Suprapubic skin (tissue), 4 donors: ENCODE measurements at places on chromosomes 12 and 14.

DNA sequence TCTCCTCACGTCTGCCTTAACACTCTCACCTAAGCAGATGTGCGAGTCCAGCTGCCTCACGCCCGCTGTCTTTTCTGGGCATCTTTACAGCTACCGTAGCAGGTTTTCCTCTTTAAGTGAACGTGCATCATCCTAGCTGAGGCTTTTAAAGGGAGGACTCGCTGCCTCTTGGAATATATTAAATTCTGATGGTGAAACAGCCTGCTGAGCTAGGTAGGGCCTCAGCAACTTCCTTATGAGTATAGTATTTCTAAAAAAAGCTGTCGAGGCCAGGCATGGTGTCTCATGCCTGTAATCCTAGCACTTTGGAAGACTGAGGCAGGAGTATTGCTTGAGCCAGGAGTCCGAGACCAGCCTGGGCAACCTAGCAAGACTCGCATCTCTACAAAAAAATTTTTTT is 32.2 kb downstream of the TESC start:
- no peaks in the 10 kb centered on the region for H3K4me1 ChIP-seq
- H3K4me3 ChIP-seq: no peak overlapping the region
- H3K36me3 ChIP-seq: no peaks in the 10 kb centered on the region
- H3K27me3 ChIP-seq: no peaks in the 10 kb centered on the region

- H3K36me3 ChIP-seq: peaks cover 33% of the 10 kb centered on the region
- no peak overlapping the region for H3K27ac ChIP-seq
- H3K4me1 ChIP-seq: peaks cover 4% of the 10 kb centered on the region
- H3K27me3 ChIP-seq: no peaks in the 10 kb centered on the region
These were observed 10.7 kb downstream of the LLPH start for GRCh38 chr12:66119870-66120241.

- no peak overlapping the region for H3K4me3 ChIP-seq
- H3K36me3 ChIP-seq: no peaks in the 10 kb centered on the region
- no peaks in the 10 kb centered on the region for H3K27me3 ChIP-seq
- peaks cover 53% of the 10 kb centered on the region for H3K4me1 ChIP-seq
- no peak for DNase-seq
These were observed 7.1 kb upstream of the KRT84 start for GRCh38 chr12:52392465-52393007.

GRCh38 chr12:75960954-75961661 is 70.5 kb downstream of the PHLDA1 start:
- no peak overlapping the region for H3K27ac ChIP-seq
- H3K4me3 ChIP-seq: no peak overlapping the region
- H3K27me3 ChIP-seq: no peaks in the 10 kb centered on the region
- DNase-seq: no peak
- H3K4me1 ChIP-seq: peaks cover 6% of the 10 kb centered on the region

DNA sequence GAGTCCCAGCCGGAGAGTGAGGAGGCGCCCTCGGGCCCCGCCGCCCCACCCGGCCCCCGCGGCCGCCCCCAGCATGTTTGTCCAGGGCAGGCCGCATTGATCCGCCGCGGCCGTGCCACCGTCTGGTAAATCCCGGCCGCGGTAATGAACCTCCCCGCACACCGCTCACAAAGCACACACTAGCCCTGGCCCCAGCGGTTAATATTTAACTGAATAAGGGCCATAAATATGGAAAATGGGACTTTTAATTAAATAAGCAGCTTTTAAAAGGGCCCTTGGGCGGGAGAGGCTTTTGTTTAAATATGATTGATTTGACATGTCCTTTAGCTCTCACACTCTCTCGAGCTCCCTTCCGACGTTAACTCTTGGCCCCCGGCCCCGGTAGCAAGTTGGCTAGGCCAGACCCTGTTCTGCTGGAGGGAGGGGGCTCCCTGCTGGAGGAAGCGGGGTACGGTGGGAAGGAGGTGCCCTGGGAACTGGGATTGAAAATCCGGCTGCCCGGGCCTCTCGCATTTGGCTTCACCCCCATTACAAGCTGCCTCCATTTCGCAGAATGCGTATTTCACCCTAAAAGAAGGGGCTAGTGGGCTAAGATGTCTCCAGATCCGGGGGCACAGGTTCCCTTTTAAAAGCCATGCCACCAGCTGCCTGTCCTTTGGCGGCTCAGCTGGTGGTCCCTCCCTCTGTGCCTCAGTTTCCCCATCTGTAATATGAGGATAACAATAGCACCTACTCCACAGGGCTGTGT is 199.8 kb downstream of the RBM19 start:
- no peaks in the 10 kb centered on the region for H3K4me1 ChIP-seq
- peaks cover 76% of the 10 kb centered on the region for H3K27me3 ChIP-seq
- H3K4me3 ChIP-seq: no peak overlapping the region
- no peaks in the 10 kb centered on the region for H3K36me3 ChIP-seq

DNA sequence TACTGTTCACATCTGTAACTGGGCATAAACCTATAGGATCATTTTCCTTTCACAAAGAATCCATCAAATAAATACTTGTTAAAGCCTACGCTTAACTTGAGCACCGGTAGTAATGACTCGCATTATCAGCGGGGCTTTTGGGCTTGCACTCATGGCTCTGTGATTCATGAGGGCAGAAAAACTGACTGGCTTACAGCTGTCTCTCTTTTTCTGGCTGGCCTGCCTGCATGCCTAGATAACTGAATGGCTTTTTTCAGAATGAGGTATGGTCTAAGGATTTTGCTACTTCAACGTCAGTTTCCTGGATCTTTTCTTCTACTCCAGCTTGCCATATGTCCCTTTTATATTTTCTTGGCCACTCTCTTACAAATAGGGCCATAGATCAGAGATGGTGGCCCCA is 531.1 kb downstream of the NRXN3 start:
- no peak overlapping the region for H3K4me3 ChIP-seq
- H3K27ac ChIP-seq: no peak overlapping the region
- no peaks in the 10 kb centered on the region for H3K36me3 ChIP-seq
- no peaks in the 10 kb centered on the region for H3K4me1 ChIP-seq
- no peak for DNase-seq
- no peaks in the 10 kb centered on the region for H3K27me3 ChIP-seq

DNA sequence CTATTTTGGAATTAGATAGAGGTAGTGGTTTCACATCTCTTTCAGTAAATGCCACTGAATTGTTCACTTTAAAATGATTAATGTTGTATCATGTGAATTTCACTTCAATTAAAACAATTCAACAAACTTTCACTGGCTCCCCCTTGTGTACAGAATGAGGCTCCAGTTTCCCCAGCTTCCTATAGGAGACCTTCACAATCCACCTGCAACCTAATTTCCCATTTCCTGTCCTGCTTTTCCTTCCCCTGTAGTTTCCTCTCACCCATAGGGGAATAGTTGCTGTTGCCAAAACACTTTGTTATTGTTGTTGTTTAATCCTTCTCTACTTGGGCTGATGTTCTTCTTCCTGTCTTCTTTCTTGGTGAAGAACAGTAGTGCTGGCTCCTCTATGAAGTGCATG is 59.8 kb downstream of the NPAS3 start:
- DNase-seq: no peak
- no peaks in the 10 kb centered on the region for H3K27me3 ChIP-seq
- H3K4me1 ChIP-seq: no peaks in the 10 kb centered on the region
- no peaks in the 10 kb centered on the region for H3K36me3 ChIP-seq

- peaks cover 38% of the 10 kb centered on the region for H3K4me1 ChIP-seq
- H3K27ac ChIP-seq: no peak overlapping the region
- H3K36me3 ChIP-seq: no peaks in the 10 kb centered on the region
- no peak for DNase-seq
- no peaks in the 10 kb centered on the region for H3K27me3 ChIP-seq
- no peak overlapping the region for H3K4me3 ChIP-seq
These were observed 34.4 kb upstream of the CIPC start for GRCh38 chr14:77063571-77064171.

GRCh38 chr14:20711685-20712084 is 23.1 kb downstream of the ANG start:
- no peak for DNase-seq
- H3K4me3 ChIP-seq: no peak overlapping the region
- no peak overlapping the region for H3K27ac ChIP-seq
- no peaks in the 10 kb centered on the region for H3K27me3 ChIP-seq
- peaks cover 10% of the 10 kb centered on the region for H3K4me1 ChIP-seq

- no peak overlapping the region for H3K27ac ChIP-seq
- no peak for DNase-seq
- H3K4me1 ChIP-seq: no peaks in the 10 kb centered on the region
- H3K27me3 ChIP-seq: no peaks in the 10 kb centered on the region
- H3K36me3 ChIP-seq: no peaks in the 10 kb centered on the region
These were observed 7.7 kb downstream of the SLC7A7 start for GRCh38 chr14:22807432-22808087.

DNA sequence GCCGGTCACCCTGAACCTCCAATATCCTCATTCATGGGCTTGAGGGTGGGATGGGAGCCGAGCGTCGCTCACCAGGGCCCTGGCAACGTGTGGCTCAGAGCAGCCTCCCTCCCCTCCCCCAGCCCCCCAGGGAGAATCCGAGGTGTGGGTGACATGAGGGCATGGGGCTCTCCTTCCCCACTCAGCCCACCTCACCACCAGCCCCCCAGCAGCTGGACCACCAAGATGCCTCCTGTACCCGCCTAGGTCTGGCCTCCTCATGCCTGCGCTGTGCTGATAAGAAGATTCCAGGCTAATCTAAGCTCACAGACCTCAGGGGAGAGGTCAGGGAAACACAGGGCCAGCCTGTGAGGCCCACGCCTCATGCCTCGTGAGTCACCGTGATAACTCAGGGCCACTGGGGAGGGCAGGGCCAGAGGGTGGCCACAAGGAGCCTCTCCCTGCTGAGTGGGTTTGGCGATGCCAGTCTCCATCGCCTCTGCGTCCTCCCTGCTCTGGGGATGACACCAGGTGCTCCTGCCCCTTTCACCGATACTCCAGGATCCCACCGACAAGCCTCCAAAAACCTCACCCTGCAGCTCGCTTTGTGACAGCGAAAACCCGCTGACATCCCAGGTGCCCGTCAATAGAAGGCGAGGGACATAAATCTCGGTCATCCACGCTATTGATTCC is 56.9 kb downstream of the TESC start:
- no peak overlapping the region for H3K4me3 ChIP-seq
- no peaks in the 10 kb centered on the region for H3K36me3 ChIP-seq
- H3K27ac ChIP-seq: no peak overlapping the region
- H3K4me1 ChIP-seq: peaks cover 5% of the 10 kb centered on the region

GRCh38 chr12:10721651-10722501 is 1.2 kb downstream of the YBX3 start:
- no peaks in the 10 kb centered on the region for H3K36me3 ChIP-seq
- DNase-seq: peak; percentile 97
- H3K27ac ChIP-seq: peak overlapping the region; percentile 100

DNA sequence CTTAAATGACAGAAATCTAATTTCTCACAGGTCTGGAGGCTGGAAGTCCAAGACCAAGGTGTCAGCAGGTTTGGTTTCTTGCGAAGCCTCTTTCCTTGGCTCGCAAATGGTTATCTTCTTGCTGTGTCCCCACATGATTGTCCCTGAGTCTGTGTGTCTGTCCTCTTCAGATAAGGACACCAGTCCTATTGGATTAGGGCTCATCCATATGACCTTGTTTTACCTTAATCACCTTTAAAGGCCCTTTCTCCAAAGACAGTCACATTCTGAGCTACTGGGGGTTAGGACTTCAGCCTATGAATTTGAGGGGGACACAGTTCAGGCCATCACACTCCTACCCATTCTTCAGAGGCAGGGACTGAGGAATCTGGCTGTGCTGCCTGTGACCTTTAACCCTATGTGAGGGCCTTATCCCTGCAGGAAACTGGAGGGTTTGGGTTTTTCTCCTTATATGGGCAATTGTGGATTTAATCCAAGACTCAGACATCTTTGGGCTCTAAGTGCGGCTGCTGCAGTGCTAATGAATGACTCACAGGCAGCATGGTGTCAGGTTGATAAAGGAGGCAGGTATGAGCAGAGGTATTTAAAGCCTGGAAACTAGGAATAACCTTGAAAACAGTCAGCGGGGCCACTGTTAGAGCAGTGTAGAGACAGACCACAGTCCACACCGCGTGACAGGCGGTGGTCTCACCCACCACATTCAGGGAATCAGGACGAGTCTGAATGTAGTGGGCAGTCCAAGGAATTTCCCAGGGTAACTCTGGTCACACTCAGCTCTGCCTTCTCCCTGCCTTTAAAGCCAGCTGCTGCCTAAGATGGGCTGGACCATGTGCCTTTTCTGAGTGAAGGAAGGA is 10.2 kb downstream of the TPCN1 start:
- H3K27me3 ChIP-seq: no peaks in the 10 kb centered on the region
- peaks cover 58% of the 10 kb centered on the region for H3K36me3 ChIP-seq
- H3K4me3 ChIP-seq: no peak overlapping the region
- no peak overlapping the region for H3K27ac ChIP-seq
- peaks cover 39% of the 10 kb centered on the region for H3K4me1 ChIP-seq

GRCh38 chr12:12387501-12387900 is 30.6 kb downstream of the BORCS5 start:
- no peak overlapping the region for H3K27ac ChIP-seq
- peaks cover 8% of the 10 kb centered on the region for H3K4me1 ChIP-seq
- DNase-seq: no peak
- no peak overlapping the region for H3K4me3 ChIP-seq
- H3K36me3 ChIP-seq: no peaks in the 10 kb centered on the region
- no peaks in the 10 kb centered on the region for H3K27me3 ChIP-seq

DNA sequence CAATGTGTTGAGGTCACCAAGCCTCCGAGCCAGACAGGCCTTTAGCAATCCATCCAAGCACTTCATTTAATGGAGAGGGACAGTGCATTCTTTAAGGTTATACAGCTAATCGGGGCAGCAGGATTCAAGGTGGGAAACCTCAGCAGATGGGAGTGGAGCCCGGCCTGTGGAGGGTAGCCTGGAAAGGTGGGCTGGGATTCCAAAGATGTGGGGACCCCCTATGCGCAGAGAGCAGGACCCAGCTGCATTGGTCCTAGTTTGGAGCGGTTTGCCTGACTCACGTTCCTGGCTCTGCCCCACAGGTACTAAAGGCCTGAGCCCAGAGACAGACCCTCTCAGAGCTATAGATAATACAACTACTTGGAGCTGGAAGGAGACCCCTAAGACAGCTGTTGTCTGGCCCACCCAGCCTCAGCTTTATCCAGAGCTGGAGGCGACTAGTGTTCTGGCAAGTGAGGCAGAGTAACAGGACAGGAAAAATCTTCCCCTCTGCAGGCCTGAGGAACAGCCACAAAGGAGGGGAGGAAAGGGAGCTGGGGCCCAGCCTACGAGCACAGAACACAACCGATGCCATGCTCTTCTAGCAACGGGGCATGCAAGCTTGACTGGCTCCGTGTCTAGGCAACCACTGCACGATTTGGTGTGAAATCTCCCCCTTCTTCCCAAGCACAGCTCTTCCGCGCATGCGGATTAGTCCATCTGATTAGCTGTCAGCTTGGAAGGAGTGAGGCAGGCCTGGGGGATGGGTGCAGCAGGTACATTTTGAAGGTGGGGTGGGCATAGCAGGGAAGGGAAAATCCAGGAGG is 1.1 kb upstream of the MYH7 start:
- no peak overlapping the region for H3K4me3 ChIP-seq
- no peaks in the 10 kb centered on the region for H3K4me1 ChIP-seq
- H3K27ac ChIP-seq: no peak overlapping the region
- no peaks in the 10 kb centered on the region for H3K27me3 ChIP-seq
- peak; percentile 39 for DNase-seq

DNA sequence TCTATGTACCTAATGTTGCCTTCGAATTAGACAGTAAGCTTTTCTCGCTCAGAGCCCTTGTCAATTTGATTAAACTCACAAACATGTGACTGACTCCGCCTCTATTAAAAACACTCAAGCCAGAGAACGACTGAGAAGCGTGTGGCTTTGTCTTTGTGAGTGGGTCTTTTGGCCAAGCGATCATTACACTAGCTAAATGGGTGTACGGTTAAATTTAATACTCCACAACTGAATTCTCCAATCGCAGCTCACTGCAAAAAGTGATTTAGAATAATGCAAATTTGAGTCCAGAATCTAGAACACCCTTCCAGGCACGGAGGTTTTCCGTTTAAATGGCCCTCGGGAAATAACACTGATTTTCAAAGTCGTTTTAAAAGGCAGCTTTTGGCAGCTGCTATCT is 253.7 kb downstream of the EFCAB11 start:
- H3K36me3 ChIP-seq: no peaks in the 10 kb centered on the region
- peak overlapping the region; percentile 85 for H3K27ac ChIP-seq
- DNase-seq: no peak
- H3K27me3 ChIP-seq: no peaks in the 10 kb centered on the region
- H3K4me3 ChIP-seq: peak overlapping the region; percentile 71
